ENCODE measurements at places on chromosomes 4 and X.

DNA sequence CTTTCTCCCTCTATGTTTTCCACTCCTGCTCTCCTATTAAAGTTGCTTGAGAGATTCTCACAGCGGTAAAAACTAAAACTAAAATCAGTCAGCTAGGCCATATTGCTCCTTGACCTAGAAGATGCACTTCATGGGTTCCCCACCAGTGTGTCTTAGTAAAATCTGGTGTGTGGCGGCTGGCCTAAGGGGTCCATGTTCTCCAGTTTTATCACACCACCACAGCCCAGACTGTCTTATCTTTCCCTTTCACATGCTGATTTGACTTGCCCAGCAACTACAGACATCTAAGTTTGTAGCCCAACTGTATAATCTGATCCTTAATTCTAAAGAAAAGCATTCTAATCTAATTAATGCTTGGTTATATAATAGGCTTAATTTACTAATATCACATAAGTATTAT is 68.0 kb downstream of the ATP8A1 start:
- no peak for DNase-seq

DNA sequence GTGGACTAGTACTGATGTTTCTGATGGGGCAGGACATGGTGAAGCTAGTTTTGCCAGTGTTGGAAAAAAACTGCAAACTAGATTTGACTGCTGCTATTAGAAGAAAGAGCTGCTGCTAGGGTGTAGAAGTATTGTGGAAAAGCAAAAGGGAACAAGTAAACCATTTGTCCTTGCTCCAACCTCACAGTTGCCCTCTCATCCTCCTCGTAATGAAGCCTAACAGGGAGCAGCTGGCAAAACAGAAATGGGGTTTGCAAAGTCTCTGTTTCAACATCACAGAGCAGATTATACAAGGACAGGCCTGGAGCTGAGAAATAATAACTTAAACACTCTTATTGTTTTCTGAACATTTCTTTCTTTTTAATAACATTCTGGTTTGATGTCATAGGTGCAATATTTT is 346.2 kb downstream of the MAGEB5 start:
- no peak for DNase-seq

DNA sequence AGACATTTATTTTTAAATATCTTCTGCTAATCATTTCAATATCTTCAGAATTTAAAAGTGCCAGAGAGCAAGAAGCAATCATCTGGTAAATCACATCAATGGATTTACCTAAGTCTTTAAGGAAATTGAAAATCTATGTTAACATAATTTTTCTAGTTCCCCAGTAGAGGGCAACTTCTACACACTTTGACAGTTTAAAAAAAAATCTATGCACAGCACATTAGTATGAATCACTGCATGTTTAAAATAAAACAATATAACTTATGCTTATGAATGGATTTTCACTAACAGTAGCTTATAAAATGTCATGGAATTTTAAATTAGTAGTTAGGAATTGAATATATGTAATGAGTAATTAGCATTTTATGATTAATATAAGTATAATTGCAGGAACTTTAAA is 126.5 kb downstream of the REELD1 start:
- no peak for DNase-seq

DNA sequence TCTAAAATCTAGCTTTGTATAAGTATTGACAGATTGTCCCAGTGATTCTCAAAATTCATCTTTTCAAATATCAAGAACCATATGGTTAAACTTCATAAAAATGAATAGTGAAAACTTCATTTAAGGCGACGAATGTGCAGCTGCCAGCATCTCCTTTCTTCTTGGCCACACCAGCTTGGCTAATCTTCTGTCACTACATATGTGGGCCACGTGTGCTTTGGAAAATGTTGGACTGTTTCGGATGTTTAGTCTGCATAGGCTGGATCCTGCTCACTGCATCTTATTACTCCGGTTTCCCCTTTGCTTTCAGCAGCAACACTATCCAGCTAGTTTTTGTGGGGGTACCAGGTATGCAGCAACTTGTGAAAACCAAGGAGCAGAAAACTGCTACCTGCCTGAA is 221.9 kb downstream of the BMPR1B start:
- DNase-seq: no peak

DNA sequence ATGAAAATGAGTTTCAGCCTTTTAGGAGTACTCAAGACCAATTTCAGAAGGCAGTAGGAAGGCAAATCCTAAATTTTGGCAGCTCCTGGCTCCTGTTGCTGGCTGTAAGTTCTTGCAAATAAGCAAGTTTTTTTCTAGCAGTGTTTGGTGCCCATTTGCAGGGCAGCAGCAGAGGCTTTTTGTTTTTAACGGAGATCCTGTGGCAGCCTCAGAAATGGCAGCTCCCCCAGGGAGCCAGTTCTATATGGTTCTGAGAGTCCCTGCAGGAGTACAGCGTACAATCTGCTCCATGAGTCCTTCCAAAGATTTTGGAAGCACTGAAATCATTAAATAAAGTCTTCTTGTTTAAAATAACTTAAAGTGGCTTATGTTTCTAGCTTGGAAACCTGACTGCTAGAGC is 171.9 kb downstream of the NDST4 start:
- DNase-seq: no peak

DNA sequence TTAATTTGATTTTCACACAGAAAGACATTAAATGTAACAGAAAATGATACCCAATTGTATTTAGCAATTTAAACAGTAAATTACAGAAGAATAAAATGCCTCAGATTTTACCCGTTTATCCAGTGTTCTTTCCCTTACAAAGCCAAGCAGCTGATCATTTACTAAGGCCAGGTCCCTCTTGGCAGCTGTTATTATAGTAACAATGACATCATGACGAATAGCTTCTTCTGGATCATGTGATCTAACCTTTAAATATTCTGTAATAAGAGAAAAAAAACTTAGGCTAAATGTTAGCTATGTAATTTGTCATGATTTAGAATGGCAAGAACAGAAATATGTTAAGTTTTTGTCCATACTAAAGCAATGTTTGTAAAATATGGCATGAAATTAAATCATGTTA is 69.4 kb downstream of the PDS5A start:
- DNase-seq: no peak

DNA sequence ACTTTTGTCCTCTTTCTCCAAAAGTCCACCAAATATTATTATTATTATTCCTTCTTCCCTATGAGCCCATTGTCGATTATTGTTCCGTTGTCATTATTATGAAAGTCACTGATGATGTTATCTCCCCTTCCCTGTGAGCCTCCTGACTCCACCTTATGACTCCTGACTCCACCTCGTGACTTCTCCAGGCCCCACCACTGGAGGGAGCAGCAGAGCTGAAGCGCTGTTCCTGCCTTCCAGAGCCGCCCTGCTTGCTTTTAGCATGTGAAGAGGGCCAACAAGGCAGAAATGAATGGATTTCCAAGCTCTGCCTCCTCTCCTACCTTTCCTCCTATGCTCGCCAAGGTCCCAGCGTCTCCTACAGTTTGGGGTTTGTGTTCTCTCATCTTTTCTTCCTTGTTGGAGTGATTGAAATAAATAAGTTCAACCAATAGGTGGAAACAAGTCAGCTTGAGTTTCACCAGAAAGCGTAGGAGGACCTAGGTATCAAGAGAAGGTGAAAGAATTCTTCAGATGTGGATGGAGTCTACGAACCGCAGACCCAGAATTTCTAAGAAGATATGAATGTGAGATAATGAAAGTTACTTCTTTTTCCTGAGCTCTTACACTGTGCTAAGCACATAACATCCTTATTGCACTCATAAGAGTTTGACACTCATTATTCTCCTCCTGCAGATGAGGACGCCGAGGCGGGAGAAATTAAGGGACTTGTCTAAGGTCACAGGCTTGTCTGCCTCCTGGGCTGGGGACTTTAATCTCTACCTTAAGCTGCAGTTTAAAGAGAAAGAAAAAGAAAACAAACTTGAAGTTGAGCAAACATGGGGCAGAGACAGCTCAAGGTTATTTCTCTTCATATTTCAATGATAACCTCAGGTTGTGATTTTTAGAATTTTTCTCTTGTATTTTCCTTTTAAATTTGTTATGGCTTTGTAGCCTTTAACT is 26.1 kb downstream of the IGSF1 start:
- DNase-seq: no peak

DNA sequence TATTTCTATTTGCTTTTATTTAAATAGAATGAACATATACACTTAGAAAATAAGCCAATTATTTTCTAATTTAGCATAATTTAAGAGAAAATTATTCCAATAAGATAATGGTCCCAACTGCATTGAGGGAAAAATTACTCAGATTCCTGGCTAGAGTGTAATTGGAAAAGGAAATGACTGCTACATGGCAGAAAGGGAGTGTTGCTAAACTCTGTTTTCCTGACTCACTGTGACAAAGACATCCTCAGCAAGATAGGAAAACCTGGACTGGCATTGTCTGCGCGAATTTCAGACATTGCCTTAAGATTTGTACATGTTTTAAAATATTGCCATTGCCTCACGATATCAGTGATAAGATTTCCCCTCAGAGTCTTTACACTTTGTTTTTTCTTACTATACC is 8.2 kb downstream of the TNIP3 start:
- DNase-seq: no peak

DNA sequence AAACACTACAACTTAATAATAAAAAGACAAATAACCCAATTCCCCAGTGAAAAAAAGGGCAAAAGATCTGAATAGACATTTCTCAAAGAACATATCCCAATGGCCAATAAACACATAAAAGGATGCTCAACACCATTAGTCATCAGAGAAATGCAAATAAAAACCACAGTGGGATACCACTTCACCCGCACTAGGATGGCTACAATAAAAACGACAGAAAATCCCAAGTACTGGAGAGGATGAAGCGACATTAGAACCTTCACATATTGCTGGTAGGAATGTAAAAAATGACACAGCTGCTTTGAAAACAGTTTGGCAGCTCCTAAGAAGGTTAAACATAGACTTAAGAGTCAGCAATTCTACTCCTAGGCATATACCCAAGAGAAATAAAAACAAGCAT is 140.6 kb upstream of the ARX start:
- no peak for DNase-seq

Measured in CD4-positive, alpha-beta memory T cell (primary cell).